Glutamatergic neuron (in vitro differentiated cells): ENCODE measurements at places on chromosomes 2 and 18. TPM values are rescaled to one million over a fixed set of nuclear protein-coding genes. Genes with fewer than 3 reads are reported as not detected.

DNA sequence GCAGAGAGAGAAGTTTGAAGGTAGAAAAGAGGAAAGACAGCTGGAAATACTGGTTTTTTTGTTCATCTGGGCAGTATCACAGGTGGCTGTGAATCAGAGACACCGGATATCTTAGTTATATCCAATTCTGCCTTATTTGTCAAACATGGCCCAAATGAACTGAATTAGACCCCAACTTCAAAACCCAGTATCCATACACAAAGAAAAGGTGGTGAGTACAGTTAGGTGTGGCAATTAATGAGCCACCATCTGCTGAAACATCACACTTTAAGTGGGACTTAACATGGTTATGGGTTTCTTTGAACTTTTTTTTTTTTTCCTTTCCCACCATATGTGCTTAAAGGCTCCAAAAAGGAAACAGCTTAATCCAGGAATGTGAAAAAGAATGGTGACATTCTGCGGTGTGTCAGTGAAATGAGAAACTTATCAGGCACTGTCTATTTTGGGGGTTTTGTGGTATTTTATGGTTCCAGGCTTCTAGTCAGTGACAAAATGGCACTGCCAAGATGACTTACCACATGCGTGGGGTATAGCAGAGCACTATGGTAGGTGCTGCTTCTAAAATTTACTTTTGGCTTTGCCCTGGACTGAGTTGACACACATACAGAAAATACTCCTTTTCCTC, 5.0 kb upstream of the TMEM178A start:
- H3K4me3 ChIP-seq = no peak overlapping the region
- H3K36me3 ChIP-seq = no peaks in the 10 kb centered on the region
- DNase-seq = no peak
- H3K27ac ChIP-seq = no peak overlapping the region
- H3K27me3 ChIP-seq = peaks cover 13% of the 10 kb centered on the region
- no peaks in the 10 kb centered on the region for H3K4me1 ChIP-seq

DNA sequence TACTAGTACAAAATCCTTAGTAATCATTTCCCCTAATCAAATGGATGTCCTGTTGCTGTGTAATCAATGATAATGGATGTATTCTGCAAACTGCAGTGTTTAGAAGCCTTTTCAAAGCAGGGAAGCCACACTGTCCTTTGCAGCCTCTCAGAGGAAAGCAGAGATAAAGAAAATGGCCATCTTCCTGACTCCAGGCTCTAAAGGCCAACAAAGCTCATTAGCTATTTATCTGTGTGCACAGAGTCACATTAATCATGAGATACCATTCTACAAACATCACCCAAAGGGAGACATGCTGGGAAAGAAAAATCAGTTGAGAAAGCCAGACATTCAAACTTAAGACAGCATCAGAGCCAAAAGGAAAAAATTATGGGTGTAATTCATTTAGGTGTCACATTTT, 165.0 kb downstream of the RAD51AP2 start:
- no peak for DNase-seq
- H3K4me1 ChIP-seq = no peaks in the 10 kb centered on the region
- no peak overlapping the region for H3K27ac ChIP-seq
- H3K27me3 ChIP-seq = no peaks in the 10 kb centered on the region

GRCh38 chr2:133012847-133013734, 343.1 kb upstream of the LYPD1 start:
- no peaks in the 10 kb centered on the region for H3K4me1 ChIP-seq
- no peak for DNase-seq
- no peaks in the 10 kb centered on the region for H3K36me3 ChIP-seq
- H3K4me3 ChIP-seq = no peak overlapping the region
- H3K27me3 ChIP-seq = no peaks in the 10 kb centered on the region

DNA sequence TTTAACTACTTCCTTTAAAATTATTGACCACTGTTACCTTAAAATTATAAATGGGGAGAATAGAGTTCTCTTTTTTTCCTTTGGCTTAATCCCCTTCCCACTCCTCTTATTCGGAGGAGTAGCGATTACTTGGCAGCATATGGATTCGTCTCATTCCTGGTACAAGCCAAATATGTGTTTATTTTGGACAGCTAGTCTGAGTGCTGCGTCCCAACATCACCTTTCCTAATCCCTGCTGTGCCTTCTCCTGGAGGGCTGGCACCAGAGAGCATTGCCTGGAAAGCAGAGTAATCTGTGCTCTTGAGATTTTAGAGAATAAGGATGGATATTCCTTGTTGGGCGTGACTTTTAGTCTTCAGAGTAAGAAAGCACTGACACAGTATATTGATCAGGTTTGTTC, 185.6 kb downstream of the AGAP1 start:
- peaks cover 2% of the 10 kb centered on the region for H3K27me3 ChIP-seq
- H3K4me1 ChIP-seq = peaks cover 36% of the 10 kb centered on the region
- H3K36me3 ChIP-seq = no peaks in the 10 kb centered on the region
- peak overlapping the region; percentile 12 for H3K27ac ChIP-seq
- peak; percentile 5 for DNase-seq

- H3K4me1 ChIP-seq = peaks cover 18% of the 10 kb centered on the region
- no peak for DNase-seq
- H3K27me3 ChIP-seq = peaks cover 4% of the 10 kb centered on the region
- no peak overlapping the region for H3K27ac ChIP-seq
These were observed 175.5 kb upstream of the MGAT5 start for GRCh38 chr2:134078354-134078753.

DNA sequence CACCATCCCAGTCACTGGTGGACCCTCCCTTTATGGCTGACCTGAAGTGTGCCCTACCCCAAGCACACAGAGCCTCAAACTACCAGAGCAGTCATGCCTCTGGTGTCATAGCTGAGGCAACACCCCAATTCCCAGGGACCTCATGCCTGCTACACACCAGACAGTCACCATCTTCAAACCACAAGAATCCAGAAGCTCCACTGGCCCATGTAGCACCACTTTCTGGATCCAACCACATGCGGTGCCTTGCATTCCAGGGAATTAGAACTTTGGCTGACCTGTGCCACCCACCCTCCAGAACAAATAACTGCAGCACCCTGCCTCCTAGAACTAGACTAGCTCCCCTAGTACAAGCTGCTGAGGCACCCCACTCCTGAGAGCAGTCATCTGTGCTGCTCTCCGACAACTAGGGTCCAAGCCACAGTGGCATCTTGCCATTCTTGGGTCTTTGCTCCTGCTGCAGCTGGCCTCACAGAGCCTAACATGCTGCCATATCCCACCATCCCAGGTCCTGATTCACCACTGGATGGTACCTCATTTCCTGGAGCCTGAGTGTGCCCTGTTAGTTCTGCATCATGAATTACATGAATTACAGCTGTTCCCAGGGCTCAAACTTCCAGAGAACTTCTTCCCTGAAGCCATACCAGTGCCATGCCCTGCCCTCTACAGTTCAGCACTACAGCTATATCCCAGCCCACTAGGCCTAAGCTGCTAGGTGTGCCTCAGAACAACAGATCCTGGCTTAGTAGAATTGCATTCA, 243.8 kb upstream of the CHST9 start:
- no peaks in the 10 kb centered on the region for H3K36me3 ChIP-seq
- no peak overlapping the region for H3K27ac ChIP-seq
- DNase-seq = no peak
- H3K4me3 ChIP-seq = no peak overlapping the region
- no peaks in the 10 kb centered on the region for H3K27me3 ChIP-seq

- H3K36me3 ChIP-seq = no peaks in the 10 kb centered on the region
- H3K4me3 ChIP-seq = no peak overlapping the region
- DNase-seq = no peak
- H3K27me3 ChIP-seq = peaks cover 2% of the 10 kb centered on the region
These were observed 90.1 kb downstream of the TWIST2 start for GRCh38 chr2:238938003-238938400.

GRCh38 chr2:231597014-231597611, 4.4 kb downstream of the TEX44 start:
- no peak overlapping the region for H3K27ac ChIP-seq
- H3K27me3 ChIP-seq = peaks cover 8% of the 10 kb centered on the region
- H3K4me3 ChIP-seq = no peak overlapping the region
- no peaks in the 10 kb centered on the region for H3K36me3 ChIP-seq
- peaks cover 12% of the 10 kb centered on the region for H3K4me1 ChIP-seq

DNA sequence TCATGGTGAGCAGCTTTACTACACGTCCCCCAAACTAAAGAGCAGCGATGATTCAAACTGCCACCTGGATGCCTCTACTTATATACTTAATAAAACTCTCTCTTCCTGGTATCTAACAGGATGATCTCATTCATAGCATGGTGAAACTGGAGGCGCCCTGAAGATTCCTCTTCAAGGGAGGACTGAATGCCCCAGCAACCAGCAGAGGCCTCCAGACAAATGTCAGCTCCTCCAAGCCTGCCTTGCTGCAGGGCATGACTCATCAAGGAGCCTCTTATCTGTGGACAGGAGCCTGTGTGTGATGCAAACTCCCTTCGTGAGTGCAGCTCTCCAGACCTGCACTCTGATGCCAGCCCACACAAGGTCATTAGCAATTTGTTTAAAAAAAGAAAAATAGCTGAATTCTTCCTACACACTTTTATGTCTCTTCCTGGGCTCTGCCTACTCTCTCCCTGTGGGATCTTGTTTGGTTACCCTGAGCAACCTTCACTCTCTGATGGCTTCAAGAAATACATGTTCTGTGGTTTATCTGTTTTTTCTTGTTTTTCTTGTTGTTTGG, 30.2 kb downstream of the LONRF2 start:
- no peak for DNase-seq
- no peaks in the 10 kb centered on the region for H3K27me3 ChIP-seq
- H3K27ac ChIP-seq = no peak overlapping the region
- no peak overlapping the region for H3K4me3 ChIP-seq

DNA sequence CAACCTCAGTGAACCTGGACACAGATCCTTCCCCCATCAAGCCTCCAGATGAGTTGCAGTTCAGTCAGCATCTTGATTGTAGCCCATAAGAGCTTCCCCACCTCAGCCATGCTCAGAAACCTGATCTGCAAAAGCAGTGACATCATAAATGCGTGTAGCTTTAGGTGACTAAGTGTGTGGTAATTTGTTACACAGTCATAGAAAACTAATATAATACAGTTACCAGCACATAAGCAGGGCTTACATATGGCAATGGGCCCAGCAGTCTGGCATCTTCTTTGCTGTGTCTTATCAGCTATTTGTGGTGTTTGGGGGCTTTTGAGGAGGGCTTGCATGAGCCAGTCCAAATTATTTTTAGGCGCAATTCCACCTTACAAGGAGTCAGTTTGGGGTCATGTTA, 807.0 kb downstream of the SLC4A3 start:
- H3K4me3 ChIP-seq = no peak overlapping the region
- H3K36me3 ChIP-seq = no peaks in the 10 kb centered on the region
- no peaks in the 10 kb centered on the region for H3K27me3 ChIP-seq
- no peak overlapping the region for H3K27ac ChIP-seq

Gene CAB39
- 60.3 TPM for total RNA-seq

Gene OBSL1
- 47.9 TPM for total RNA-seq
